ENCODE measurements at places on chromosomes 5 and 9.
A peak's percentile ranks its signal among the peaks of the same experiment; 100 is the strongest.

DNA sequence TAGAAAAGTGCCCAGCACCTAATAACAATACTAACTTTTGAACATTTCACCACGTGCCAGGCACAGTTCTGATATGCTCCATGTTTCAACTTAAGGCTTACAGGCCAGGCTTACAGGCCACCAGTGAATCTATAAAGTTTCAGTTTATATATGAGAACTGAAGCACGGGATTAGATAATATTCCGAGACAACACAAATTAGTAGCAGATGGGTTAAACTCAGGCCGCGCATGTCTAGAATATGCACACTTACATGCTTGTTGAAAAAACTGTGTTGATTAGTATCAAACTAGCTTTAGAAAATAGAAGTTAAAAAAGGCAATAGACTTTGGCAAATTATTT lies 587.9 kb downstream of the MTRR start:
- DNase-seq, result no peak

DNA sequence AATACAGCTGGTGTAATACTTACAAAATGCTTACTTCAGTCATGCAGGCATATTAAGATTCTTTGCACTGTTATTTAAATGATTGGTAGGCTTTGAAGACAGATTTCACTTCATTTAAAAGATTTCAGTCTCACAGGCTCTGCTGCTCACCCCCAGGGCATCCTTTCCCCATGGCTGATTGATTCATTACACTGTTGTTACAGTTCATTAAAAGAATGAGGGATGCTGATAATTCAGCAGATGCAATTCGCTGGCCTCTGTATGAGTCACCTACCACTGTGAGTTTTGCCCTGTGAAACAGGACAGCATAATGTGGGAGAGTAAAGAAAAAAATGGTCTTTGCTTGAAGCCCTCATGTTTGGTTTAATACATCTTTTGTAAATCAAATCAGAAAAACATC lies 246.9 kb downstream of the CYLC2 start:
- DNase-seq, result no peak

DNA sequence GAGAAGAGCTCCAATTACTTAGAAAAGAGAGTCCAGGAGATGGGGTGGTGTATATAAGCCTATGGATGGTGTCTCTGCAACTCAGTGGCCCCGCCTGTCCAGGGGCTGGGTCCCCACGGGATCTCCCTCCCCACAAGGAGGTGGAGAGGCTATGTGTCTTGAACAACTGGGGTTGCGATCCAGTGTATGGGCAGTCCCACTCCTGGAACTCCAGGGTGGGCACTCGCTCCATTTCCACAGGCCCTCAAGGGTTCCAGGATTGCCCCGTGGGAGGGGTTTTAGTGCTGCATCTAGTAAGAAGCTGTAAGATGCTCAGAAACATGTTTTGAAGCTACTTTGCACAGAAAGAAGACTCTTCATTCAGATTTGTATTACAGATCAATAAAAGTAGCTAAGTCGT lies 558 bp upstream of the SMAD5 start:
- no peak for DNase-seq

- peak; percentile 76 for DNase-seq
These were observed 23.1 kb downstream of the SLC25A25 start for GRCh38 chr9:128091144-128091543.

- DNase-seq, result no peak
These were observed 101.9 kb upstream of the S1PR3 start for GRCh38 chr9:88889386-88889785.

DNA sequence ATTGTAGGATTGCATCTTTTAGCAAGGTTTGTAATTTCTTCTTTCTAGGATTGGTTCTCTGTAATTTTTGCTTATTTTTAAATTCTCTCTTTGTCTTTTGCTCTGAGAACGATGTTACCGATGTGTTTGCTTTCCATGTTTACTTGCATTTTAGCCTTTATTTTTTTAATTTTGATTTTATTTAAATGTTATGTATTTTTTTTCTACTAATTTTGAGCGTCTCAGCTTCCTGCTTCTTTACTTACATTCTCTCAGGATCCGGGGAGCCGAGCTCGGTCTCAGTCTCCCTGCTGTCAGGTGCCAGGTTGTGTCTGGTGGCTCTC lies 20.9 kb downstream of the ANXA2R start:
- DNase-seq, result no peak

DNA sequence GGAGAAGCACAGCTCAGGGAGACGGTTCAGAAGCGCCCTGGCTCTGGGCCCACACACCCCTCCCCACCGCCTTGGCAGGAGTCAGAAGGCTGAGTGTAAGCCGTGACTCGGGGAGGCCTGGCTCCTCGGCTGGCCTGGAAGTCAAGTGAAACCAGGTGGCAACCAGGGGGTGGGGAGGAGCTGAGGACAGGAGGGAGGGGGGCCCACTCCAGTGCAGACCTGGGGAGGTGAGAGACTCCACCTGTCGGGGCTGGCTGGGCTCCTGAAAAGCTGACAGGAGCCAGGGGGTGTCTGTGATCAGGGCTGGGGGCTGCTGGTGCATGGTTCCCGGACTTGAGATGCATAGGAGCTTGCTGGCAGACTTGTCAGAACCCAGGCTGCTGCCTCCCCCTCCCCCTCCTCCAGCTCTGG lies 150.2 kb upstream of the PHYKPL start:
- DNase-seq, result no peak

DNA sequence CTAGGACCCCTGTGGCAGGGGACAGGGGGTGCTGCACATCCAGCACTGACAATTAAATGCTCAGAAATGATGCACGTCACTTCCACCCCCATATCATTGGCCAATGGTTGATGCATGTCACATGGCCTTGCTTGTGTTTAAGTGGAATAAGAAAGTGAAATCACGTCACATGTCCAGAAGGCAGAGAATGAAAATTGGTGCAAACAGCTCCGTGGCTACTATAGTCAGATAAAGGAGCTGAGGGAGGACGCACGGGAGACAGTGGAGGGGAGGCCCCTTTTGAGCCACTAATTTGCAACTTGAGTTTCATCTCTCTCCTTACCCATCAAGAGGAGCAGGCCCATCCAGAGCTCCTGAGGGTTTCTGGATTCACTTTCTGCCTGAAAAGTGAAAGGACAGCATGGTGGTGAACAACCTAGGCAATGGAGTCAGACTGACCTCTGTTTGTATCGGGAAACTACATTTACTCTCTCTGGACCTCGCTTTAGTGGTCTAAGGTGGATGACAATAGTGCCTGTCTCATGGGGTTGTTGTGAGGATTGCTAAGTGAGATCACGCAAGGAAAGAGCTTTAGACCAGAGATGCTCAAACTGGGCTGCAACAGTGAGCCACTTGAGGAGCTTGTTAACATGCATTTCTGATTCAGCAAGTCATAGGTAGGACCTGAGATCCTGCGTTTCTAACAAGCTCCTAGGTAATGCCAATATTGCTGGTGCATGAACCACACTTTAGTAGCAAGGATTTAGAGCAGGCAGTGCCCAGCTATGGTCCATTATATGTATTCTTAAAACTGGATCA lies 133.9 kb upstream of the ADRA1B start:
- DNase-seq, result no peak

- no peak for DNase-seq
These were observed 300.8 kb downstream of the OSTF1 start for GRCh38 chr9:75389101-75389500.

DNA sequence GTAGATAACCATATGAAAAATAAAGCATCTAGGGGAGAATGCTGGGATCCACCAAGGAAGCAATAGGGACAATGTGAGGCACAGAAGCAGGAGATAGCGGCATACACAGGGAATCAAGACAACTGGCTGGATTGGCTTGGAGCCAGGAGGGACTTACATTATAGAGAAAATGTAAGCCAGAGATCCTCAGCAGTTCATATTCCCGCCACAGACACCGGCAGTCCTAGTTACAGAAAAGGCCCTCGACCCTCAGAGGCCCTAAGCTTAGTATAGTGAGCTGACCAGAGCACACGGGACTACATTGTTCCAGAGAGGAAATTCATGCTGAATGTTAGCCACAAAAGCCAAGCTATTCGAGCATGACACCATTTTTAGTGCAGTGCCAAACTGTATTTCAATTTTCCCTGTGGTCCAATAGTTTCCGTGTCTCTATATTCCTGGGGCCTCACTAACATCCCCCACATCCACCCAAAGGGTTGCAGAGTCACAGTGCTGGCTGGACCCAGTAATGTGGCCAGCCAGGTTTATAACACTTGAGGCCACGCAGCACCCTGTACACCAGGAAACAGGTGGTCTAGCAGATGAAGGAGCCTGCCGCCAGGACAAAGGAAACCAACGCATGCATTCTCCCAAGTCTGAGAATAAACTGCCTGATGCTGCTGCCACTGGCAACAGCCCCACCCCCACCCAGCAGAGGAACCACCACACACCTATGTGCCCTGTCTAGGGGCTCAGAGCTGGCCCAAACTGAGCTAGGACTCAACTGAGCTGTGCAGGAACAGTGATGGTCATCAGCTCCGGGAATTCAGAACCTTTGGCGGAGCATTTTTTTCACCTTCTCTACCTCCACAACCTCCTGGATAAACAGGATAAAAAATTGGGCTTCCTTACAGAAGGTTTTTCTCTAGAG lies 693.2 kb upstream of the CHD1 start:
- DNase-seq, result no peak

- no peak for DNase-seq
These were observed 59.2 kb downstream of the ARHGEF37 start for GRCh38 chr5:149640350-149640999.

GRCh38 chr9:114836769-114837168 lies 30.9 kb upstream of the TNFSF15 start:
- no peak for DNase-seq

DNA sequence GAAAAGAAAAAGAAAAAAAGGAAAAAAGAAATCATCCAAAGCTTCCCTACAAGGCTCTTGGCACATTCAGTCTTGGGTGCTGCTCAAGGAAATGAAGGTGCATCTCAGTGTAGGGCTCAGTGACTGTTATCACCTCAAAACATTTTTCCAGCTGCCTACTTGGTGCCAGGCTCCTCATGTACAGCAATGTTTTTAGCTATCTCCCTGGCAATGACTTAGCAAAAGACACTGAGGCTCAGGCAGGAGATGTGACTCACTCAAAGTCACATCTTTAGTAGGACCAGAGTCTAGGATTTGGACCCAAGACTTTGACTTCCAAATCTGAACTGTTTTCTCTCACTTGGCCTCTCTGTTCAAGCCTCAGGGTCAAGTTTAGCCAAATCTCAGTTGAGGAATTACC lies 264.2 kb downstream of the CRB2 start:
- no peak for DNase-seq

DNA sequence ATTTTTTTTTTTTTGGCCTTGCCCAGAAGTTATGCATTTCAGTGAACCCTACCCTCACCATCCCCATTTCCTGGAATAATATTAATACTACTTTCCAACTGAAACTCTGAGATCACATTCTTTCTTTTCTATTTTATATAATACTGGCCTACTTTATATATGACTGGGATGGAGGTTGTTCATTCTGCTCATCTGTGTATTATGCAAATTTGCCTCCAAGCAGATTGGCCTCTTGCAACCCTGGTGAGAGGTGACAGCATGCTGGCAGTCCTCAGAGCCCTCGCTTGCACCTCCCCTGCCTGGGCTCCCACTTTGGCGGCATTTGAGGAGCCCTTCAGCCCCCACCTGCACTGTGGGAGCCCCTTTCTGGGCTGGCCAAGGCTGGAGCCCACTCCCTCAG lies 35.4 kb downstream of the CDKN2A start:
- DNase-seq, result no peak

- DNase-seq, result no peak
These were observed 1.6 kb downstream of the GTF3C4 start for GRCh38 chr9:132671620-132672412.

DNA sequence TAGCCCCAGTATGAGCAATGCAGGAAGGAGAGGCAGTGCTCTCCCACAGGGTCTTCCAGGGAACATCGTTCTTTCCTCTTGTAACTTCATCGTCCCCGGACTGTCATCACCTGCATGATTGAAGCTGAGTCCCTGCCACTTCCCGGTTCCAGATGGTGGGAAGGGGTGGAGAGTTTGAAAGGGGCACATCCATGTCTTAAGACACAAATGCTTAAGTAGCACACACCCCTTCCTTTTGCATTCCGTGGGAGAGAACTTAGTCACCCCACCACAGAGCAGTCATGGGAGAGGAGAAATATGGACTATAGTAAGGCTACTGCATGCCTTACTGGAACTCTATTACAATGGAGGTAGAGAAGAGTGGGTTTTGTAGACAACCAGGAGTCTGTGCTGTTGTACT lies 165.3 kb upstream of the GAS1 start:
- peak; percentile 60 for DNase-seq

- DNase-seq, result no peak
These were observed 114.7 kb upstream of the ADAMTS19 start for GRCh38 chr5:129345213-129345924.

- DNase-seq, result no peak
These were observed 26.9 kb upstream of the FAM120AOS start for GRCh38 chr9:93480262-93480661.

GRCh38 chr5:58933891-58934628 lies 351.2 kb downstream of the RAB3C start:
- DNase-seq, result no peak

- no peak for DNase-seq
These were observed 1073.5 kb downstream of the MAT2B start for GRCh38 chr5:164578911-164579310.

DNA sequence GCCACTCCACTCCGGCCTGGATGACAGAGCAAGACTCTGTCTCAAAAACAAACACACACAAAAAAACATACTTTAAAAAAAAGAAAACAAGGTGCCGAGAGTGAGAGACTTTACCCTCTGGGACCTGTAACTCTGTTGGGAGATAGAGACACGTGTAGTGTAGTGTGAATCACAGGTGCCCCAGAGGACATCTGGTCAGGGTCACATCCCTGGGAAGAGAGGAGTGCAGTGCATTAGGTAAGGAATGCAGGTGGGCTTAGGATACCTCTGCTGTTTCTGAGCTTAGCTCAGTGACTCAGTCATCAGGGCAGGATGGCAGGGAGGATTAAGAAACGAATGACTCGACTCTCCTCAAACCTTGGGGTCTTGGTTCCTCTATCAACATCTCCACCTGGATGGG lies 174.6 kb downstream of the GOLPH3 start:
- no peak for DNase-seq

DNA sequence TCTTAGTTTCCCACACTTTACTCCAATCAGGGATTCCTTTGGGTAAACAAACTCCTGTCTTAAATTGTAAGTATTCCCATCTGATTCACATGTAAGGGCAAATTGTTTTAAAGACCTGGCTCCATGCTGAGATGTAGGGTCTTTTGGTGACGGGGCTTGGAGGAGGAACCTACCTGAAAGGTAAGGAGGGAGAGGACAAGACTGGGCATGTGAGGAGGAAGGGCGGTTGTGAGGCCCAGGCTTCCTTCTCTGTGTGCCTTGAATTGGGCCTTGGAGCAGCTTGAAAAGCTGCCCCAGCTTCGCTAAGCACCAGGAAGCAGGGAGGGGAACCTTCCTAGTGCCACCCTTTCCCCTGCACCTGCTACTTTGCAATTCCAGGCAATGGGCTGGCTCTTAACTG lies 86.8 kb downstream of the C9orf152 start:
- DNase-seq, result no peak

- DNase-seq, result no peak
These were observed 31.5 kb upstream of the ALDH1B1 start for GRCh38 chr9:38360839-38361472.

GRCh38 chr5:151115272-151115905 lies 34.6 kb upstream of the TNIP1 start:
- no peak for DNase-seq

- DNase-seq, result no peak
These were observed 107.4 kb upstream of the DMAC1 start for GRCh38 chr9:7906783-7907550.
